ENCODE measurements at places on chromosomes 2 and 18. TPM values are rescaled to one million over a fixed set of nuclear protein-coding genes. Genes with fewer than 3 reads are reported as not detected.

The KCNG3 gene
- 0.84 TPM for total RNA-seq

The GYPC gene
- total RNA-seq = not detected

The PRKD3 gene
- 6.7 TPM for total RNA-seq

The KCNE4 gene
- total RNA-seq = 0.65 TPM

The C2orf72 gene
- 5.3 TPM for total RNA-seq

The PRSS56 gene
- 0.20 TPM for total RNA-seq

The RNU2-63P gene
- total RNA-seq = not detected

The ATL2 gene
- total RNA-seq = 50.9 TPM

The SERPINB11 gene
- total RNA-seq = not detected

The ANO7 gene
- 2.2 TPM for total RNA-seq

The IGFBP2 gene
- 90.1 TPM for total RNA-seq

The CNTNAP5 gene
- not detected for total RNA-seq

The COL4A3 gene
- 0.28 TPM for total RNA-seq

The OTOS gene
- not detected for total RNA-seq

The DCAF17 gene
- total RNA-seq = 9.4 TPM

The AFF3 gene
- not detected for total RNA-seq

The MRPL30 gene
- total RNA-seq = 30.5 TPM

The LRATD1 gene
- total RNA-seq = 0.07 TPM

The FNDC4 gene
- total RNA-seq = 4.1 TPM

The NPHP1 gene
- total RNA-seq = 8.7 TPM

The TRIM43 gene
- total RNA-seq = not detected

The CFC1B gene
- total RNA-seq = not detected

The CAPN14 gene
- total RNA-seq = not detected

The GATA6 gene
- 1.6 TPM for total RNA-seq

The FBXO41 gene
- total RNA-seq = 3.9 TPM

The PARD6G gene
- total RNA-seq = 3.4 TPM

The CRYGD gene
- total RNA-seq = not detected

The BCL11A gene
- total RNA-seq = not detected

Data from A549 treated with ZK216348 at 1 μM for 4 hours (cell line).